ENCODE measurements at places on chromosomes 5 and 9. TPM values are rescaled to one million over a fixed set of nuclear protein-coding genes. Genes with fewer than 3 reads are reported as not detected.

SLIT3 gene
- 1.3 TPM for total RNA-seq

CAMK4 gene
- 2.2 TPM for total RNA-seq

STPG3 gene
- total RNA-seq, result not detected

PCDHGA7 gene
- 0.21 TPM for total RNA-seq

KCNT1 gene
- total RNA-seq, result not detected

TRIM7 gene
- total RNA-seq, result 28.2 TPM

SAP30L gene
- 21.7 TPM for total RNA-seq

CDH6 gene
- 38.6 TPM for total RNA-seq

ENTR1 gene
- total RNA-seq, result 70.4 TPM

NR5A1 gene
- 0.21 TPM for total RNA-seq

PTGS1 gene
- 1.9 TPM for total RNA-seq

SMIM23 gene
- total RNA-seq, result not detected

MOB3B gene
- total RNA-seq, result 0.85 TPM

N4BP3 gene
- 4.8 TPM for total RNA-seq

FNBP1 gene
- 12.6 TPM for total RNA-seq

RMRP gene
- total RNA-seq, result 24,624 TPM

MARCOL gene
- total RNA-seq, result not detected

PDCD1LG2 gene
- not detected for total RNA-seq

HTR1A gene
- total RNA-seq, result not detected

RNF208 gene
- total RNA-seq, result 0.24 TPM

CMBL gene
- total RNA-seq, result 11.3 TPM
